ENCODE measurements at places on chromosomes 12 and 14.
A peak's percentile ranks its signal among the peaks of the same experiment; 100 is the strongest.

- DNase-seq, result peak; percentile 94
Observed at GRCh38 chr14:42192738-42193653, 586.3 kb downstream of the LRFN5 start.

DNA sequence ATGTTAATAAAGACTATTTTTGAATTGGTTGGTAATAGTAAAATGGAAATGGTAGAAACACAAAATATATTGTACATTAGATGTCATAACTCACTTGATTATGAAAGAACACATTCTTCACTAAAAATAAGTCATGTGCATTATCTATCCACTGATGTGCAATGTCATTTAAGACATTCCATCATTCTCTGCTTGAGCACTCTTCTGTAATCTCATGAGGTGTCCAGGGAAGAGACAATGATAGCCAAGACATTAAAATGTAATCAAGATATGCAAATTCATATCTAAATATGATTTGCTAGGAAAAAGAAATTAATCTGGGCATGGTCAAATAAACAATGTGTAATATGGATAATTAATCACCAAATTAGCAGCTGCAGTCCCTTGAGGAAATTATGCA, 422.5 kb downstream of the BTG1 start:
- no peak for DNase-seq

- DNase-seq, result no peak
Observed at GRCh38 chr12:115032521-115032920, 348.5 kb upstream of the TBX3 start.

DNA sequence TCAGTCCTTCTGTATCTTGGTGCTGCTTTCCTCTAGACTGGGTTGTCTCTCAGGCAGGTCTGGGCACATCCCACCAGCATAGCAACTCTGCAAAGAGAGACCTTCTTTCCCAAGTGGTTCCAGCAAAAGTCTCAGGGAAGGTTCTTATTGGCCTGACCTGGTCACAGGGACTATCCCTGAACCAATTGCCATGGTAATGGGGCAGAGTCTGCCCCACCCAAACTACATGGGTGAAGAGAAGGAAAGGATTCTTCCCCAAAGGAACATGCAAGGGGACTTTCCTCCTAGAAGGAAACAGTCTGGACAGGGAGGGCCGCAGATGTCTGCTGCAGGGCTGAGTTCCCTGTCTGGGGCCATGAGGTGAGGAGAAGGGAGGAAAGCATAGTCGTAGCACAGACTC, 122.2 kb upstream of the NCOR2 start:
- no peak for DNase-seq

- no peak for DNase-seq
Observed at GRCh38 chr12:120346681-120347080, 19.1 kb upstream of the PLA2G1B start.

DNA sequence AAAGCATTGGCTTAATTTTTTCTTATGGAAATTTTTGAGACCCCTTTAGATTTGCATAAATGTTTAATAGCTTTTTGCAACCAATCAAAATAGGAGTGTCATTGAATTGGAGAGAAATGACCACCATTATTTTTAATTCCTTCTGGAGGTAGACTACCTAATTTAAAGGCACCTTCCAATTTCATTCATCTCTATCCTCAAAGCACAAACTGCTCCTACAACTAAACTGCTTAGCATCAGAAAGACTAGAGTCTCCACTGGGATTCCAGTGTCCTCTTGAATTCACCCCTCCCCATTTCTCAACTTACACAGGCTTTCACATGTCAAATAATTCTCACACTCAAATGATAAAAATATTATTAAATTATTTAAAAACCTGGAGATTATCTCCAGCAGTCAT, 168.4 kb downstream of the RPS29 start:
- DNase-seq, result no peak

- DNase-seq, result no peak
Observed at GRCh38 chr14:21103411-21103709, 2.5 kb downstream of the TMEM253 start.

- no peak for DNase-seq
Observed at GRCh38 chr14:100791348-100791735, 34.6 kb upstream of the MEG3 start.

DNA sequence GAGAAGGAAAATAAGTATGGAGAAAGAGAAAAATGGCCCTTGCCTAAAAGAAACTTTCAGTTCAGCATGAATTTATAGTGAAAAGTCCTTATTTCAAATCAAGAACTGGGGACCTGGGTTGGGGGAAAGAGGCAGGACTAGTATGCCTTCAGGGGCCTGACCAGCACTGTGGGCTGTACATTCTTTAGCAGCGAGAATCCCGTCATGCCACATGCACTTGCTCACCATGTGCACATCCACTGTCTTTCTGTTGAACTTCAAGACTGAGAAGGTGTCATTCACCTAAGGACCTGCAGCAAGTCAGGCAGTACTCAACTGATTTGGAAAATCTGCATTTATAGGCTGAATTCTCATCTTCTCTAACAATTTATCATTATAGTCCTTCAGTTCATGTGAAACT, 50.2 kb downstream of the RAB35 start:
- DNase-seq, result no peak

DNA sequence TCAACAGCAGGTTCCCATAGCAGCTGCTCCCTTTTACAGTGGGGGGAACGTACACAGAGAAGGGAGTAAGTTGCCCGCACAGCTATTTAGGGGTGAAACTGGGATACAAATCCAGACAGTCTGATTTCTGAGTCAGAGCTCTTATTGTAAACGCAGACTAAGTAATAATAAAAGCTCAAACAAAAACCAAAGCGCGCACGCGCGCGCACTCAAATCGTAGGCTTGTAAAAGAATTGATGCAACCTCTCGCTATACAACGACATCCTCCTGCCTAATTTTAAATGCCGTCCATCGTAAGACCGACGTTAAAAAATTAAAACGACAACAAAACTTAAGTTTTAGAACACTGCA, 747 bp upstream of the DACT1 start:
- peak; percentile 95 for DNase-seq

DNA sequence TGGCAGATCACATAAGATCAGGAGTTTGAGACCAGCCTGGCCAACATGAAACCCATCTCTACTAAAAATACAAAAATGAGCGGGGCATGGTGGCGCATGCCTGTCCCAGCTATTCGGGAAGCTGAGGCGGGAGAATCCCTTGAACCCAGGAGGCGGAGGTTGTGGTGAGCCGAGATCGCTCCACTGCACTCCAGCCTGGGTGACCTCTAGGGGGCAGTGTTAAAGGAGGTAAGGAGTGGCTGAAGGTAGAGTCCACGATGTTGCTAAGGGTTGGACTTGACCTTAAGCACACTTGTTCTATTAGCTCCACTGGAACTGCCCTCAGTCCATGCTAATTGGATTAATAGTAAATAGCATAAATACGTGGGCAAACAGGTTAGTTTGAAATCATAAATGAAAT, 62.4 kb upstream of the PSMC1 start:
- no peak for DNase-seq

DNA sequence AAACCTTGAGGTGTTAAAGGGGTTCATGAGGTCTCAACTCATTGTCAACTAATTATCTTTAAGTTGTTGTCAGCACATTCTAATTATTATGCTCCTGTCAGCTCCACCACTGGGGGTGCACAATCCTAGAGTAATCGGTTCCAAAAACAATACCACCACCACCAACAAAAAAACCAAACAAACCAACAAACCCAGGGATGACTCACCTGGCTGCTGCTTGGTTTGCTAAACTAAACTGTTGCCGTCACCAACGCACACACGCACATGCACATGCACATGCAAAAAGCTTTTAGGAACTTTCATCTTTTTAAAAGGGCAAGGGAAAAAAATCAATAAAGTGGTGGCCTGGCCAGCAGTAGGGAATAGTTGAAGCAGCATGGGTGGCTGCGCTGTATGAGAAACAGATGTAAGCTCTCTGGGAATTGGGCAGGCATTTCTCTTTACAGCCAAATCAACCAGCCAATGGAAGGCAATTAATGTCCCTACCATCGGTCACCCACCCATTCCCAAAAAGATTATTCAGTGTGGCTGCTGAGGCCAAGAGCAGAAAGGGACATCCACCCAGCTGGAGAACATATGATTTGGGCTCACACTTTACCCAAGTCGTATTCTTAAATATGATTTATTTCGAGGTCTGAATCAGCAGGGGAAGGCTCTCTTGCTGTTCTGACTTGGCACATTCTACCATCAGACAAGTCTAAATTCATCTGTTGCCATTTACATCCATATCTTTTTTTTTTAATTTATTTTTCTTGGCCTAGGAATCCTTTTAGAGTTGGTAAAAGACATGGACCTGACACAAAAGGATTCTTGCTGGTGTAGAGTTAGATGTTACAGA, 20.0 kb downstream of the TMEM30B start:
- DNase-seq, result peak; percentile 85

DNA sequence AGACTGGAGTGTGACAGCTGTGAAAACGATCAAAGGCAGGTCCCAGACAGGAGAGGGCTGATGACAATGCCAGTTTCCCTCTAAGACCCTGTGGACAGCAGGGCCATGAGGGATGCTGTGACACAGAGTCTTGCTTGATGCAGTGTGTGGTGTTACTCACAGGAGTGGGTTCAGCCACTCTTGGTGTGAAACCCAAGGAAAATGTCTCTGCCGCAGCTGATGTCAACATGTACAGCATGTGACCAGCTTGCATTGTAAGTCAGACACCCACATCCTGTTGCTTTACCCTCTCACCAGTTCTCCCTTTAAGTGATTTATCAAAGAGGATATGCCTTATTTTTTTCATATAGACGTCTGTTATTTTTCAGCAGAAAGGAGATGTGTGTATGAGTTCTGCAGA, 268.6 kb downstream of the BTG1 start:
- DNase-seq, result peak; percentile 35

DNA sequence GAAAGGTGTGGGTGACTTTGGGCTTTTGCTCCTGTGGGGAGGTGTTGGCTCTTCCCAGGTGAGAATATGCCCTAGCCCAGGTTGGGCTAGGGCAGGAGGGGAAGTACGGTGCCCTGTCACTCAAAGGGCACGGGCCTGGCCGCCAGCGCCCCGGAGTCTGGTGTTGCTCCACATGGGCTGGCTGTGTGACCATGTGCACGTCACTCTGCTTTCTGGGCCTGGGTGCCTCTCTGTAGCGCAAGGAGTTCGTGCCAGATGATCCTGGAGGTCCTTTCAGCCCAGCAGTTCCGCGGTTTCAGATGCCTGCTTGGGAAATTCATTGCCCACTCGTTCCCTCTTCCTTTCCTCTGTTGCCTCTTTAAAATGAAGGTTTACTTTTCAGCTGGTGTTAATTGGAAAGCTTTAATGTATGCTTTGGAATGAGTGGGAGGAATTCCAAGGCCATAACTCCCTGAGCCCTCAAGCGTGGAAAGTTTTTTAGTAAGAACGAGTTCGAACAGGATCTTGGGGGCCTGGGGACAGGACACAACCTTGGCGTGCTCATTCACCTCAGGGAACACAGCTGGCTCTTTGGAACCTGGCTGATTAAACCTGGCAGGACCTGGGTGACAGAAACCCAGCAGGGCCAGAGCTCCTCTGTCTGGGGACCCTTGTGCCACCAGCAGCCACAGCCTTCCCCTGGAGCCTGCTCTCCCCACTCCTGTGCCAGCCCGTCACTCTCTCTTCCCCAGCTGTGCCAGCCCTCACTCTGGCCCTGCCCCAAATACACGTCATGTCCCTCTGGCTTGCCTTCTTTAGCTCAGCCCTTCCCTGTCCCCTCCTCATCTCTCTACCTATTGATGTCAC, 42.8 kb downstream of the TSPAN9 start:
- peak; percentile 66 for DNase-seq

DNA sequence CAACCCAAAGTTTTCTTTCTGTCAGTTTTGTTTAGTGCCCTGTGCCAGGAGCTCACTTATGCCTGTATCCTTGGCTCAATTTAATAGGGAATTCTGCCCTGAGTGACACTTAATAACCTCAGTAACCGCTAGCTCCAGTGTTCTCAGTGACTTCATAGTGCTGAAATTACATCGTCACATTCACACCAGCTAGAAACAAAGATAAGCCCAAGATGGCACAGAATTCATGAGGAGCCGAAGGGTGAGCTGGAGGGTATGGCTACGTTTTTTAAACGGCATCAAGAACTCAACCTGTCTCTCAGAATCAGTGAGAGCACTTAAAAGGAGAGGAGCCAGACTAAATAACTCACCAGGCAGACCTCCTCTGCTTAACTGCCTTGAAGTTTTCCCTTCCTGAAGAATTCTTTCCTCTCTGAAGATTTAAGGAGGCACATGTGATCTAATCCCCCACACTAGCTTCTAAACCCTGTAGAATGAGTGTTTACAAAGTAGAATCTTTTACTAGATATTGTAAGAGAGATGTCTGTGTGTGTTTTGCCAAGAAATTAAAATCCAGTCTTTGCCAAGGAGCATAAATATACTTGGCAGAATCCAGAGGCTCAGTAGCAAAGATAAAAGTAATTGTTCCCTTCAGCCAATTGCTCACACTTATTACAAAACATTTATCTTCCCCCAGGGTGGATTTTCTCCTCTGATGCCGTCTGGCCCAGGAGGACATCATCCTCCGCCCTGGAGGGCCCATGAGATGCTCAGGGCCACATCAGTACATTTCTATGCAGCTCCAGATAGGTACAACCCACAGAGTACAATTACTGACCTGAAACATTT, 37.3 kb downstream of the PTGER2 start:
- peak; percentile 60 for DNase-seq

GRCh38 chr14:104743461-104744380, 9.2 kb upstream of the SIVA1 start:
- DNase-seq, result no peak

DNA sequence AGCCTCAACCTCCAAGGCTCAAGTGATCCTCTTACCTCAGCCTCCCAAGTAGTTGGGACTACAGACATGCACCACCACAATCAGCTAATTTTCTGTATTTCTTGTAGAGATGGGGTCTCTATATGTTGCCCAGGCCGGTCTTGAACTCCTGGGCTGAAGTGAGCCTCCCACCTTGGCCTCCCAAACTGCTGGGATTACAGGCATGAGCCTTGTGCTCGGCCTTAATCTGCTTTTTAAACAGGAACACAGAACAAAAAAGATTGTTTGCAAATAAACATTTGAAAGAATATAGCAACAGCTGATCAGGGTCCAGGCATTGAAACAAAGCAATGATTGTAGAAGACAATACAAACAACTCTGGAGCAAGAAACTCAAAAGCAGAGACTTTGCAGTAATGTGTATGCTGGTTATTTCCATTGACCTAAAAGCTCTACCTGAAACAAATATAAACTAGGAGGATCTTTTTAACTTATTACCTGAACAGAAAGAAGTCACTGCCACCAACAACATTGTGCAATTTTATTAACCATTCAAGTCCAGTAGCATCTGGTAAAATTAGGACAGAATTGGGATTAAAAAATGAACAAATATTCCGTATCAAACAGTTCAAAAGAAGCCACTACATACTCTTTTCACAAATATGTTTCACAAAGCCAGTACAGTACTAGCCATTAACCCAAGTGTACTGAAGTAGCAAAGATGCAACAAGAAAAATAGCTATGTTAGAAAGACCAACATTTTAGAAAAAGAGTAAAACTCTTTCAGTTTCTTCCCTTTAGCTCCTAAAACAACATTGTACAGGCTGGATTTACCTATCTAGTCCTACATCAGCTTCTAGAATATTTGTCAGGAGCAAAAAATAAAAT, 14.2 kb downstream of the AMN1 start:
- no peak for DNase-seq

- DNase-seq, result peak; percentile 39
Observed at GRCh38 chr12:2129076-2129475, 76.3 kb downstream of the CACNA1C start.

Data from astrocyte of the spinal cord (primary cell).